ENCODE measurements at places on chromosomes 5 and 9. TPM values are rescaled to one million over a fixed set of nuclear protein-coding genes. Genes with fewer than 3 reads are reported as not detected.

The NTRK2 gene
- total RNA-seq, result 7.7 TPM

The CCL28 gene
- 7.7 TPM for total RNA-seq

The CLINT1 gene
- 79.2 TPM for total RNA-seq

The ZSWIM6 gene
- 18.1 TPM for total RNA-seq

The CER1 gene
- total RNA-seq, result not detected

The DOLK gene
- 14.4 TPM for total RNA-seq

The STPG3 gene
- 0.38 TPM for total RNA-seq

The OR1N1 gene
- not detected for total RNA-seq

The SIT1 gene
- total RNA-seq, result 1.5 TPM

The PNPLA7 gene
- 12.2 TPM for total RNA-seq

The BSPRY gene
- total RNA-seq, result 8.4 TPM

The SNCAIP gene
- total RNA-seq, result 4.4 TPM

The ANKRD20A1 gene
- 1.7 TPM for total RNA-seq

The IFNE gene
- total RNA-seq, result not detected

The ZNG1F gene
- total RNA-seq, result 5.6 TPM

The TMEM215 gene
- total RNA-seq, result 0.09 TPM

All from lower lobe of right lung (tissue), 2 donors.